Peyer's patch (tissue), 4 donors: ENCODE measurements at places on chromosomes 16 and 17. TPM values are rescaled to one million over a fixed set of nuclear protein-coding genes. Genes with fewer than 3 reads are reported as not detected.

GRCh38 chr16:76748461-76749348 is 442.3 kb upstream of the MON1B start:
- DNase-seq = no peak
- no peaks in the 10 kb centered on the region for H3K36me3 ChIP-seq
- no peaks in the 10 kb centered on the region for H3K27me3 ChIP-seq
- H3K4me3 ChIP-seq = no peak overlapping the region
- no peak overlapping the region for H3K27ac ChIP-seq

Gene HOXB3
- 89.3 TPM for total RNA-seq

Gene SPATA22
- not detected for total RNA-seq

DNA sequence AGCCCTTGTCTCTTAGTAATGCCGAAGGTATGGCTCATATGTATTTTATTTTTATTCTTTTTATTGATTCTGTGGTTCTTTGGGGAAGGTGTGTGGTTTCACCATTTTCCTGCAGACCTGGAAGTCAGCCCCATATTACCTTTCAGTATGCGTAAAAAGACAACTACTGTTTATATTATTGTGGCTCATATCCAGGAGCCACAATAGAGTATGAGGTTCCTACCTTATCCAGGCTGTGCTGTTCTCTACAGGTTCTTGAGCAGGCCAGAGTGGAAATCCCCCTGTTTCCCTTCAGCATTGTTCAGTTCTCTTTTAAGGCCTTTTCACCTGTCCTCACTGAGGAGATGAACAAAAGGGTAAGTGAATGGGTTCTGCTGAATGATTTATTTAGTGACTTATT is 33.2 kb downstream of the REXO5 start:
- H3K4me3 ChIP-seq = no peak overlapping the region
- no peaks in the 10 kb centered on the region for H3K27me3 ChIP-seq
- no peak overlapping the region for H3K27ac ChIP-seq
- no peaks in the 10 kb centered on the region for H3K4me1 ChIP-seq
- DNase-seq = no peak
- no peaks in the 10 kb centered on the region for H3K36me3 ChIP-seq

Gene MLLT6
- 238 TPM for total RNA-seq

Gene KRTAP16-1
- not detected for total RNA-seq

GRCh38 chr17:46056800-46057304 is 57.8 kb downstream of the STH start:
- H3K36me3 ChIP-seq = no peaks in the 10 kb centered on the region
- H3K4me1 ChIP-seq = no peaks in the 10 kb centered on the region
- no peak overlapping the region for H3K27ac ChIP-seq
- DNase-seq = no peak
- H3K4me3 ChIP-seq = no peak overlapping the region
- no peaks in the 10 kb centered on the region for H3K27me3 ChIP-seq

GRCh38 chr16:17448640-17449638 is 21.8 kb downstream of the XYLT1 start:
- H3K4me3 ChIP-seq = no peak overlapping the region
- peaks cover 6% of the 10 kb centered on the region for H3K36me3 ChIP-seq
- peaks cover 10% of the 10 kb centered on the region for H3K4me1 ChIP-seq
- no peak overlapping the region for H3K27ac ChIP-seq

DNA sequence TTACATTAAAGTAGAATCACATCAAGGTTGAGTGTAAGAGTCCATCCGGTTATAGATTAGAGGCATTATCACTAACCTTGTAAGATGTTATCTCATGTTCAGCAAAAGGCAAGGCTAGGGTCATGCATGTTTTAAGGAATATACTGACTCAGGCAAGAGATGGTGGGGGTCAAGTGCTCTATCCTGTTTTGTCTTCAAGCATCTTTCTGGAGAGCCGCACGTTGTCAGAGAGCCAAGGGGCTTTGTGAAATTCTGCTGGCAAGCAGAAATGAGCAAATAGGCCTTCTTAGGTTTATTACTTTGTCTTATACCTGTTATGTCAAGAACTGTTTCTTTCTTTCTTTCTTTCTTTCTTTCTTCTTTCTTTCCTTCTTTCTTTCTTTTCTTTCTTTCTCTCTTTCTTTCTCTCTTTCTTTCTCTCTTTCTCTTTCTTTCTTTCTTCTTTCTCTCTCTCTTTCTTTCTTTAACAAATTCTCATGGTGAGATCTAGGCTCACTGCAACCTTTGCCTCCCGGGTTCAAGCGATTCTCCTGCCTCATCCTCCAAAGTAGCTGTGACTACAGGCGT is 47.3 kb upstream of the IL34 start:
- no peaks in the 10 kb centered on the region for H3K36me3 ChIP-seq
- DNase-seq = no peak
- H3K4me3 ChIP-seq = no peak overlapping the region
- no peak overlapping the region for H3K27ac ChIP-seq
- no peaks in the 10 kb centered on the region for H3K4me1 ChIP-seq

DNA sequence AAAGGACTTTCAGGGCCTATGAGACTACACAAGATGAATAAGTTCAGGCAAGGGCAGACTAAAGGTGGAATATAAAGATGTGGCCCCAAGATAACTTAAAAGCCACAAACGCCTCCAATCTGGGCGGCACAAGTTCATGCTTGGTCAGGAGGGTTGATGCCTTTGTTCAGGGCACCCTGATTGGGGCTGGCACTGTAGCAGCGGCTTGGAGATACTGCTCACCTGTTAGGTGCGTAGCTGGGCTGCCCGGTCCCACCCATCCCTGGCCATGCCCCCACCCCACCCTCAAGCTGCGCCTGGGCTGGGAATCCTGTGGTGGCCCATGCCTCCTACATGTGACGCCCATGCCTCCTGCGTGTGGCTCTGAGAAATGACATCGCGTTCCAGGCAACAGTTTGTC is 12.5 kb upstream of the SLC13A2 start:
- no peaks in the 10 kb centered on the region for H3K27me3 ChIP-seq
- no peaks in the 10 kb centered on the region for H3K4me1 ChIP-seq
- H3K4me3 ChIP-seq = no peak overlapping the region
- H3K27ac ChIP-seq = no peak overlapping the region
- H3K36me3 ChIP-seq = no peaks in the 10 kb centered on the region

- peaks cover 3% of the 10 kb centered on the region for H3K27me3 ChIP-seq
- no peak overlapping the region for H3K4me3 ChIP-seq
- no peaks in the 10 kb centered on the region for H3K4me1 ChIP-seq
These were observed 17.9 kb downstream of the SEC14L5 start for GRCh38 chr16:4976079-4976478.

DNA sequence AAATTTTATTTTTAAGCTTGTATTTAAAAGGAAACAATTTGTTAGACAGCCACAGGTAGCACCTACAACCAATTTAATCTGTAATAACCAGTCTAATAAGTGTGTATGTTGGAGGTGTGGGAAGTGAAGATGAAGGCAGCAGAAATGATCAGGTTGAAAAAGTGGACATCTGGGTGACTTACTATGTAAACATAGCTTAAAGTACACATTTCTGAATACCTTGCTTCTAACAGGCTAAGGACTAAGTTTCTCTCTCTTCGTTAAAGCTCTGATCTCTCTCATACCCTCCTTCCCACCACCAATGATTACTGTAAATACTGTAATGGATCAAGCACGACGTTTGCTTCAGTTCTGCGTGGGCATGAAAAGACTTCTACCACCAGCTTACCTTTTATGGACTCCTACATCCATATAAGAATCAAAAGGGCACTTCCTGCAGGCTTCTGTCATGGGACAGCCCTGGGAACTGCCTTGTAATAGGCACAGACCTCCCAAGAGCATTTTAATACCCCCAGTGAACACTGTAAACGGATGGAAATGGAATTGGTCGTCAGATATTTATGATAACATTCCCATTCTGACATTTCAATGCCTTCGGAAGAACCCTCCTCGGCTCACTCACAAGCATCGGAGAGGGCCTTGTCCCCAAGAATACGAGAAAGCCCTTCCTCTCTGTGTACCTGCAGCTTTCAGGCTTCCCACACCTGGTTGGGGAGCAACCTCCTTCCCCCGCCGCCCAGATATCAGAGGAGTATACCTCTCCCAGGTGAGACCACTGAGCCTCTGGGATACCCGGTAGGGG is 700 bp downstream of the CCDC43 start:
- H3K27ac ChIP-seq = peak overlapping the region; percentile 73
- no peaks in the 10 kb centered on the region for H3K27me3 ChIP-seq
- no peaks in the 10 kb centered on the region for H3K36me3 ChIP-seq
- H3K4me1 ChIP-seq = peaks cover 5% of the 10 kb centered on the region
- peak overlapping the region; percentile 55 for H3K4me3 ChIP-seq
- DNase-seq = no peak

DNA sequence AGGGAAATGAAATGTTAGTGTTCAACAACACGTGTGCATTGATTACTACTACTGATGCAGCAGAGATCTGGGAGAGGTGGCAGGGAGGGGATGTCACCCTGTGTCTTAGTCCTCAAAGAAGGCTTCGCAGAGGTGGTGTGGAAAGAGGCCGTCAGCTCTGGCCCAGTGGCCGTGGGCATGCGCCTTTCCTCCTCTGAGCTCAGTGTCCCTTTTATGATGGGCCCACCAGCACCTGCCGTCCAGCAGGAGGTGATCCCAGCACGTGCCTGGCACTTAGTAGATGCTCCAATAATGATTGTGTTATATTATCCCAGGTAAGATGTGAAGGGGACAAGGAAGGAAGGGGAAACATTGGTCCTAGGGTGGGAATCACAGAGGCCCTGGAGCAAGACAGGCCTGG is 106.2 kb downstream of the CLEC16A start:
- H3K4me3 ChIP-seq = no peak overlapping the region
- no peak for DNase-seq
- H3K4me1 ChIP-seq = no peaks in the 10 kb centered on the region
- H3K36me3 ChIP-seq = no peaks in the 10 kb centered on the region
- H3K27me3 ChIP-seq = no peaks in the 10 kb centered on the region
